ENCODE measurements at places on chromosomes 3 and 15.

- no peak for DNase-seq
Measured at GRCh38 chr3:178202194-178202593, 334.0 kb upstream of the KCNMB2 start.

- DNase-seq: no peak
Measured at GRCh38 chr3:198088421-198088955, 128.5 kb downstream of the LMLN start.

DNA sequence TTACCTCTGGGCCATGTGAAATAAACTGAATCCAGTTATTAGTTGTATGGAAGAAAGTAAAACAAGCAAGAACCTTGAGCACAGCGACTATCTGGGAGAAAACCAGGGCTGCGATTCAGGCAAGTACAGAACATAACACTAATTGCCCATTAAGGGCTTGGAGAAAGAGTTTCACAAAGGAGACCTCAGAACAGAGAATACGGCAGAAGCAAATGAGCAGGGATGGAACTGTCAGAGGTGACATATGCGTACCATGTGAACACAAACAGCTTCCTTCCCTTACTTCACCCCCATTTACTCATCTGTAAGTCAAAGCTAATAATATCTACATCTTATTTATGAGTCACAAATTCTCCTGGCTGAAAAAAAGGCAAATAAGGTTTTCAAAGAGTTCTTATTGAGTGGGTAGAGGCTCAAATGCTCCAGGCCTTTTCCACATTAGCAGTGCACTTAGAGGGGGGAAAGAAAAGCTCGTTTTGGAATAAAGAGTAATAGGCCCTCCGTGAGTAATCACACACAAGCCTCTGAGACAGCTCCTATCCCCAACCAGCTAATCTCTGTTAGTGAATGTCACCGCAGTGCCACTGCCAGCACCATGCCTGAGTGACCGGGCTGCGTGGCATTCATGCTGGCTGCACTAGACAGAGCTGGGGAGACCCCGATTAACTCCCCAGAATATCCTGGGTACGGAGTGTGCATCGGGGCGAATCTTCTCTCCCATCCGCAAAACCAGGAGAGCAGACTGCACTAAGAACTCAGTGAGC is 2.6 kb downstream of the PCSK6 start:
- DNase-seq: peak; percentile 29

DNA sequence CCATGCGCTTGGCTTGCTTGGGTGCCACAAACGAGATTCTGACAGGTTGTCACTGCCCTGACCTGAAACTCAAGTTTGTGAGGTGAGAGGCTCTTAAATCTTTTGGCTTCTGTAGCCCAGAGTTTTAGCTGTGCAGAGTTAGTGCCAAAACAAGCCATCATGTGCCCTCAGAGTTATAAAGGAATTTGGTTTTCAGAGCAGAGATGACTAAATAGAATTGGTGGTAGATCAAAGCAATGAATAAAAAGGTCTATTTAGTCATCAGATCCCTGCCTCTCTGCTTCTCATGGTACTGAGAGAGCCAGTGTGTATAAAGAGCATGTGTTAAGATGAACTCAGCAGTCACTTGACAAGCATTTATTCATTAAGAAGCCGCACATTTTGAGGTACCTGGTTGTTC is 207.5 kb upstream of the DPH6 start:
- DNase-seq: no peak

DNA sequence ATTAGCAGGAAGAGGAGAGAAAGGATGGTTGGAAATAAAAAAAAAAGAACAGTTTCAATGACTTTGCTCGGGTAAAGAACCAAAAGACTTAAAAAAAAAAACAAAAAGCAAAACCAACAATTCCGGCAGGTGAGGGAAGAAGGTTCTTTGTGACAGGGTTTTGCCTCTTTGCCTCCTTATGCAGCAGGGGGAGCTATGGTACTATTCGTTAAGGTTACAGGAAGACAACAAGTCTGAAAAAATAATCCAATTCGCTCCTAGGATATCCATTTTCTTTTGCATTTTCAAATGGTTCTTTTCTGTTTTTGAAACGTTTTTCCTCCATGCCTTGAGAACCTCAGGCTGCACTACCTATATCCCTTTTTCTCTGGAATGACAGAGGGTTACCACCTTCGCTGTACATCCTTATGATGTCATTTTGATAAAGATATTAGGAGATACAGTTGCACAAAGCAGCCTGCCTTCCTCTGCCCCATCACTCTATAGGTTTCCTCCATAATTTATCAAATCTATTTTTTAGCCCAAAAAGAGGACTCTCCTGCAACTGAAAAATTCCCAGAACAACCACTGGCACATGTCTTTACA is 55.0 kb downstream of the CFAP20DC start:
- peak; percentile 63 for DNase-seq

- peak; percentile 56 for DNase-seq
Measured at GRCh38 chr15:89399238-89400115, 64.9 kb upstream of the POLG start.

GRCh38 chr3:46097691-46098241 is 70.5 kb upstream of the XCR1 start:
- peak; percentile 78 for DNase-seq

DNA sequence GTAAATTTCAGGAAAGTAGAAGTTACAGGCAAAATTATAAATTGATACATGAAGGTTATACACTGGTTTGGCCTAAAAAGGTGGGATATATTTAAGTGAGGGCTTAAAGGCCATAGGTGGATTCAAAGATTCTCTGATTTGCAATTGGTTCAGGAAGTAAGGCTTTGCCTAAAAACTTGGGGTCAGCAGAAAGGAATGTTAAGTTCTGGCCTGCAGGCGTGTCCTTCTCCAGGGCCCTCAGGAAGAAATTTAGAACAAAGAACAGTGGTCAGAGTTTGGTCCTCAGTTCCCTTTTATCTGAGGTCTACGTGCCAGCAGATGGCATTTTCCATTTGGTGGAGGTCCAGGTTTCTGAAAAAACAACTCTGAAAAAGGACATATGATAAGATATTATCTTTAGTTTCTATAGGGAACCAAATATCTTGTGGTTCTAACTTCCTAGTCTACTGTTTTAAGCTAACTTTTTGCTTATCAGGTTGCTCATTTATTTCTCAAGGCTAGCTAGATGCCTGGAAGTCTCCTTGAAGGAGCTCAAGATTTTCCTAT is 40.5 kb downstream of the SCN11A start:
- DNase-seq: no peak

DNA sequence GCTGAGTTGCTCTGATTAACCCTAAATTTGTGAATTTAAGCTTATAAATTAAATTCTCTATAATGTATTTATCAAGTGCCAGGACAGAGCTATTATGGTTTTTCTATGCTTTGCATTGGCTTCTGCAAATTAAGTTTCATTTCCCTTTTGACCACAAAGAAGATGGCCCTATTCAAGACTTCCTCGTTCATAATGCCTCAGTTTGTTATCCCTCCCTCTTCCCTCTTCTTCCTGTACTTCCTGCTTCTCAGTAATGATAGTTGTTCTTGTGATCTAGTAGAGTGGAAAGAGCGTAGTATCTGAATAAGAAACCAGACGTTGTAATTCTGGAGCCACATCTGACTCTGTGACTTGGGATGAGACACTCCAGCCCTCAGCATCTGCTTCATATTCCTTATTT is 118.7 kb downstream of the CACNA1D start:
- peak; percentile 85 for DNase-seq
